Stimulated activated CD4-positive, alpha-beta T cell treated with anti-CD3 and anti-CD28 coated beads, Interleukin-12 subunit alpha, Interleukin-12 subunit beta, amount 100 ng/mL, for 4 hours (primary cell): ENCODE measurements at places on chromosomes 7 and 10.
A peak's percentile ranks its signal among the peaks of the same experiment; 100 is the strongest.

DNA sequence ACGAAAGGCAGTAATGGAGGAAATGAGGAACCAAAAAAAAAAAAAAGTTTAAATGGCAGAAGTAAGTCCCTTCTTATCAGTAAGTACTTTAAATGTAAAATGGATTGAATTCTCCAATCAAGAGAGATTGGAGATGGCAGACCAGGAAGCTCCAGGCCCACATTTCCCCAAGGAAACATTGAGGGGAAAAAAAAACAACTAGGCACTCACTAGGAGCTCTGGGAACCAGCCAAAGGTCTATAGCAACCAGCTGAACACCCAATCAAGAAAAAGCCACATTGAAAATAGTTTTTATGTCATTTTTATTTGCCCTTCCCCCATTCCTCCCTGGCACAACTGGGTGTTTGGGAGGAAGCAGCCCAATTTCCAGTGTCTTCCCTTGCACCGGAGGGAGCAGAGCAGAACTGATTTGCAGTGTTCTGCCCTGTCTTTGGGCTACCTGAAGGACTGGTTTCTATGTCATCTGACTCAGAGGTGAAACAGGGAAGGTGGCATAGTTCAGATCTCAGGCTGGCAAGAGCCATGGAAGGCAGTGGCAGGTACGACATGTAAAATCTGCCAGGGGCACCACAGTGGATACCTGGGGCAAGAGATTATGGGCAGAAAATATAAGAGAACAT is 121.9 kb downstream of the SMURF1 start:
- no peak for DNase-seq

DNA sequence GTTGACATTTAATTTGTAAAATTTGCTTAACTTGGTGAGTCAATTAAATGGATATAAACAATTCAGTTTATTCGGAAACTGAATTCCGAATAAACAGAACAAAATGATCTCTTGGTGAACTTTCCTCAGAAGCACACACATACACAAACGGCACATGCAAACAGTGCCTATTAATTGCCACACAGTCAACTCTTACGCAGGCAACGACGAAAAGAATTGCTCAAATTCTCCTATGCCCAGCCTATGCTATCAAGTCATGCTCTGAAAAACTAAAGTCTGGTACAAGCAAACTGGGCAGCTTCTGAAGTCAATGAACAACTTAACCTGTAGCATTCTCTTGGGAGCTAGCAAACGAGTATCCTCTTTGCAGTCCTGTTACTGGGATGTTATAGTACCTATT is 38.8 kb upstream of the ASL start:
- no peak for DNase-seq

DNA sequence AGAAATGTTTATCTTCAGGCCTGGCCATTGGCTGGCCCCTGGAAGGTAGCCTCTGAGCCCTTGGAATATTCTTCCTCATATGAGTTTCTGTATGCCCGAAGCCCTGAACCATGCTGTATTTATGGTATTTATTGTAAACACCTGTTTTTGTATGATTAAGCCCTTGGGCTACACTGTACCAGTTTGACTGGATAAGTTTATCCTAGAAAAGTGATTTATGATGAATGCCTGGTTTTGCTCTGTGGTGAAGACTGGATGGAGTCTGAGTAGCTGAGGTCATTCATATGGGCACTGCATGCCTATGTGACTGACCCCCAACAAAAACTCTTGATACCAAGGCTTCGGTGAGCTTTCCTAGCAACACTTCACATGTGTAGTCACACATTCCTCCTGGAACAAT is 66.7 kb downstream of the CASD1 start:
- no peak for DNase-seq

GRCh38 chr7:44085546-44085945 is 3.2 kb upstream of the POLM start:
- no peak for DNase-seq

GRCh38 chr7:1931256-1931950 is 261.3 kb downstream of the ELFN1 start:
- DNase-seq = no peak

- no peak for DNase-seq
Measured at GRCh38 chr10:70508912-70509756, 30.6 kb downstream of the PALD1 start.

DNA sequence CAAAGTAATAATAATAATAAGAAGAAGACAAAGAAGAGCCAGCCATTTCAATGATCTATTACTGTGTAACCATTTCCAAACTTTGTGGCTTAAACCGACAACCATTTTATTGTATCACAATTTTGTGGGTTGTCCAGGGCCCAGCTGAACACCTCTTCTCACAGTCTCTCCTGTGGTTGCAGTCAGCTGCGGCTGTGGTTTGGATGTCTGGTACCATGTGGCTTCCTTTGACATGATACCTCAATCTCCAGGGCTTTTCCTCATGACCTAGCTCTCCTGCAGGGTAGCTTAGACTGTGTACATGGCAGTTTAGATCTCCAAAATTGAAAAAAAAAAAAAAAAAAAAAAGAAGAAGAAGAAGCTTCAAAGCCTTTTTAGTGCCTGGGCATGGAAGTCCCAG is 72.6 kb upstream of the NFKB2 start:
- DNase-seq = no peak

- DNase-seq = no peak
Measured at GRCh38 chr7:33901847-33902246, 3.5 kb upstream of the BMPER start.

GRCh38 chr10:132708936-132709335 is 77.0 kb downstream of the NKX6-2 start:
- DNase-seq = no peak

- no peak for DNase-seq
Measured at GRCh38 chr10:107856047-107856315, 691.5 kb upstream of the SORCS1 start.

DNA sequence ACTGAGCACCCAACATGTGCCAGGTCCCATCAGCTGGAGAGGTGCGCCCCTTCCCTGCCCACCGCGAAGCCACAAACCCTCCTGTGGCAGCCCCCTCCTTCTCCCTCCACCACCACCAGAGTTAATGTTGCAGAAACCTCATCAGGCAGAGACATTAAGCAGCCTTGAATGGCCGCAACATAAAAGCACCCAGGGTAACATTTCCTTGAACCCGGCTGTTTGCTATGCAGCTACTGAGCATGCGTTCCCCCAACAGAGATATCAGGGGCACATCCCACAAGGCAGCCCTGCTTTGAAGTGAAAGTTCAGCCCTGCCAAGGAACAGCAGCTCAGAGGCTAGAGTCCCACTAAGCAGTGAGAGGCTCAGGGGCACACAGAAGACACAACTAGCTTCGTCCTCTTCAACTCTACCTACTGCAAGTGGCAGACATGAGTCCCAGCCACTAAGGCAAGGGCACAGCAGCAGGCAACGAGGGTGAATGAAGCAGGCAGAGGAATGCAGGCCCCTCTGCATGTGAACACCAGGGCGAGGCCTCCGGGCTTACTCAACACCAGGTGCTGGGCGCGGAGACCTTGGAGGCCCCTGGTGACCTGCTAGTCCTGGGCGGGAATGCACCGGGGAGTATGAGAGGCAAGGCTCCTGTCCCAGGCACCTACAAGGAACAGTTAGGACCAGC is 107.4 kb downstream of the SLIT1 start:
- no peak for DNase-seq

DNA sequence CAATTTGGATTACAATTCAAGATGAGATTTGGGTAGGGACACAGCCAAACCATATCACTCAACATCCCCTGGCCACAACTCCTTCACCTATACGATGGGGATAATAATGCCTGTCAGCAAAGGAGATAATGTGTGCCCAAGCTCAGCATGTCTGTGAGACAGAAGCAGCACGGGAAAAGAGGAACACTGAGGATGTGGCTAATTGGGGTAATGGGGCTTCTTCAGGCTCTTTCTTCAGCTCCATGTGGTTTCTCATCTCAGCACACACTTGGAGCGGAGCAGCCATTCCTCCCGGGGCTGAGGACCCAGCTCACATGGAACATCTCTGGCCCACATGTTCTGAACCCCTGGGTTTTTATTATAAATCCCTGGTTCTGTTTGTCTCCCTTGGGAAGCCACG is 136.0 kb upstream of the NAMPT start:
- no peak for DNase-seq

DNA sequence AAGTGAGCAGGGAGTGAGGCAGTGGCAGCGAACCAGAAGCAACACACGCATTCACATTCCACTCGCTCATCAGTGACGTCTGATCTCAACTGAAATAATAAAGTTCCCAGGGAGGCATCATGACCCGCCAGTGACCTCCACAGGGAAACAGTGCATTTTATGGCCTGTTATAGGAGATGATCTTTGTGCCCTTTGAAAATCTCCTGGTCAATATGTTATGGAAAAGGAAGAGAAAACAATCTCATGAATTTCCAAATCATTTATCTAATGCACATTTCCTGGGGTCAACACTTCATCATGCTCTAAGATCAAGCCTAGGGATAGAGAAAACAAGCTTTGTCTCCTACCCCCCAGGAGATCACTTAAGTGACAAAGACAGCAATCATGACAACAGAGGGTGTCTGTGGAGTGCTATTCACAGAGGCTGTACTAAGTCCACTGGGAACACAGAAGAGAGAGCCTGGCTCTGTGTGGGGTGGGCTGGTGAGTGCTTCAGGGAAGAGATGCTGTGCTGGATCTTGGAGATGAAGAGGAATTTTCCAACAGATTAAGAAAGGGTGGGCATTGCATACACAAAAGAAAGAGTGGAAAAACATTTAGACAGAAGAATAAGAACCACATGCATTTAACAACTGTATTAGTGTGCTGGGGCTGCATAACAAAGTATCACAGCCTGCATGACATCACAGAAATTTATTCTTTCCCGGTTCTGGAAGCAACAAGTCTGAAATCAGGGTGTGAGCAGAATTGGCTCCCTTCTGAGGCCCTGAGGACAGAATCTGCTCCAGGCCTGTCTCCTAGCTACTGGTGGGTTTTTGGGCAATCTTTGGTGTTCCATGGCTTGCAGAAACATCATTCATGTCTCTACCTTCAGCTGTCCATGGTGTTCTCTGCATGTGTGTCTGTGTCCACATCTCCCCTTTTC is 613.9 kb upstream of the IGFBP3 start:
- DNase-seq = no peak

GRCh38 chr10:63456437-63457210 is 9.2 kb downstream of the JMJD1C start:
- no peak for DNase-seq

GRCh38 chr10:86232644-86233043 is 134.0 kb downstream of the GRID1 start:
- DNase-seq = no peak

DNA sequence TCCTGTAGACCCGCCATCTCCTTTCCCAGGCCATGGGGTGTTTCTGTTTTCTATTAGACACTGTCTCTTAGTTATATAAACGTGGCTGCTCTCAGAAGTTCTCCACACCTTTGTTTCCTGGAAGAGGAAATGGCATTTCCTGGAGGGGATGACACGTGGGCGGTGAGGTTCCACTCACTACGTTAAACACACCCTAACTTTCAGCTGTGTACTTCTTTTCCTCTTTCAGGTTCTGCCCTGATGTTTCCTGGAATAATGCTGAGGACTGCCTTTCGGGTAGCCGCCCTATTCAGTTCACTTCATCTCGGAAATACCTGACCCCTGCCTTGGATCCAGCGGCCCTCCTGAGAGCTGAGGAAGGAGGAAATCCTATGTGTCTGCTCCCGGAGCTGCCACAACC is 3.4 kb upstream of the PRKCQ start:
- peak; percentile 71 for DNase-seq

GRCh38 chr10:28763471-28764170 is 86.3 kb downstream of the BAMBI start:
- DNase-seq = no peak

GRCh38 chr7:80225361-80225760 is 90.7 kb downstream of the GNAI1 start:
- no peak for DNase-seq

DNA sequence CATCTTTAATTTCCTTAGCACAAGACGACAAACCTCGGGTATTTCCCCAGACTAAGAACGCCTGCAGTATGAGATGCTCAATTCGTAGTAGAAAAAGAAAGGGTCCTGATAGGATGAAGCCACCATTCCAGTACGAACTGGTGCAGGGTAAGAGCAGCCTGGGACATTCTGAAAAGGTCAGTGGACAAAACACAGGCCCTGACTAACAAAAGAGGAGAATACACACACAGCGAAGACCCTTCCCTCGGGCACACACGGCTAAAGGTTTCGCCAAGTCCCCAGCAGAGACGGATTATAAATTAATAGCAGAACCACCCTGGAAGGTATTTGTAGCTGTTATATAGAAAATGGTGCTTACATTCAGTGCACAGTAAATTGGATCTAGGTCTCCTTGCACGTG is 137.6 kb downstream of the SKIDA1 start:
- DNase-seq = no peak

GRCh38 chr7:107890962-107891635 is at the start of gene DLD:
DLD (plus strand) TSS chr7:107891183; CDS start chr7:107891251, 68 bp downstream.
- peak; percentile 90 for DNase-seq

- DNase-seq = no peak
Measured at GRCh38 chr7:3187444-3188040, 113.5 kb upstream of the SDK1 start.

DNA sequence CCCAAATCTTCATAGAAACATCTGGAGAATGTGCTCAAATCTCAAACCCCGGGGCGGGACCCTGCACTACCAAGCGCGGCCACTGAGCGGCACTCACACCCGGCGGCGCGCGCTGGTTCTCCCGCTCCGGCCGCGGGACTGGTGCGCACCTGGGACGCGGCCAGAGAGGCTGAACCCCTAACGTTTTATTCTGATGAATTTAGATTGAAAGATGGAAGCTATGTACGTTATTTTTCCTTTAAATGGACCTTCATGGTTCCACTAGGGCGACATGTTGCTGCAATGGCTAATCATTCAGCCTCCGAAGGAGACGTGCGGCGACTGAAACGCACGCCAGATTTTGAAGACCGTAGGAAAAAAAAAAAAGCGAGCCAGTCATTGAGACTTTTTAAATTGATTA is 107.0 kb upstream of the INSIG1 start:
- peak; percentile 76 for DNase-seq

DNA sequence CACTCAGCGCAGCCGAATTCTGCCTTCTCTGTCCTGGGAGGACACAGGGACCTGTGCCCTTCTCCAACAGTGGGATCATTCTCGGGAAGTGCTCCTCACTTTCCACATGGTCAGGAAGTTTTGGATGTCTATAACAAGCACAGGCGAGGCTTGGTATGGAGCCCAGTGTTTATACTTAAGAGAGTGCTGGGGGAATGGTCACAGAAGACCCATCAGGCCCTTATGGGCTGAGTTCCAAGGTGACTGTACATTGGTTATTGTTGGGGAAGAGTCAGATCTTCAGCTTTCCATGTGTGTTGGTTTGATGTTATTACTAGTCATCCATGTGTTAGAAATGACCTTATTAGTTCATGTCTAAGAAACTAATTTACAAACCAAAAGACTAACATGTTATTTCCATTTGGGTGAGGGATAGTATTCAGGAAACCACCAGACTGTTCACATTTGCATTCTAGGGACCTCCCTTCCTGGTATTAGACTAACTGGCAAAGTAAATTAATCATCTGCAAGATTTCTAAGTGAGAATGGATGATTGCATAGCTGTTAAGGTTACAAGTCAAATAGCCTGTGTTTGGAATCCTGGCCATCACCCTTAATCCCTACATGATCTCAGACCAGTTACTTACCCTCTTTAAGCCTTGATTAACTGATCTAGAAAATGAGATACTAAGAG is 834.2 kb downstream of the LRMDA start:
- DNase-seq = no peak
